ENCODE measurements at places on chromosomes 5 and 9. TPM values are rescaled to one million over a fixed set of nuclear protein-coding genes. Genes with fewer than 3 reads are reported as not detected.

UBE2B gene
- 126 TPM for total RNA-seq

SLC45A2 gene
- not detected for total RNA-seq

CATSPER3 gene
- total RNA-seq, result not detected

EGR1 gene
- total RNA-seq, result 56.0 TPM

PCDHA1 gene
- not detected for total RNA-seq

OTULINL gene
- total RNA-seq, result 26.9 TPM

MOB3B gene
- total RNA-seq, result 18.3 TPM

CBY3 gene
- total RNA-seq, result not detected

PPP1R26 gene
- total RNA-seq, result 26.5 TPM

GRIA1 gene
- 1.00 TPM for total RNA-seq

NTRK2 gene
- total RNA-seq, result 6.4 TPM

IQGAP2 gene
- total RNA-seq, result 46.8 TPM

NR2F1 gene
- total RNA-seq, result 6.2 TPM

DNA sequence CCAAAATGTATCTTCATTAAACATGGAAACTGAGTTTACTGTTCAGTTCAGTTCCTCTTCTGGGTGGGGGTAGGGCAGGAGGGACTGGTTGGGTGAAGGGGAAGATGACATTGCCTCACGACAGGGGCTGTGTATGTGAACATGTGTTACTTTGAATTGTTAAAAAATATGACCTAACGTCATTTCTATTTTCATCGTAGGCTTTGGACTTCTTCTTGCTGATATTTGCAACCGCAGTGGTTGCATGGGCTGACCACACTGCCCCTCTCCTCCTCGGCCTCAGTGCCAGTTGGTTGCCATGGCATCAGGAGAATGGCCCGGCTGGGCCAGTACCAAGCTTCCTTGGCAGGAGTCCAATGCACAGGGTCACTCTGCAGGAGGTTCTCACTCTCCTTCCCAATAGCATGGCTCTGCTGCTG lies 41.5 kb downstream of the HACD4 start:
- DNase-seq, result peak; percentile 20

GRCh38 chr9:108724652-108725051 lies 131.1 kb downstream of the ACTL7B start:
- no peak for DNase-seq

- no peak for DNase-seq
Observed at GRCh38 chr5:96279801-96280542, 153.1 kb downstream of the PCSK1 start.

DNA sequence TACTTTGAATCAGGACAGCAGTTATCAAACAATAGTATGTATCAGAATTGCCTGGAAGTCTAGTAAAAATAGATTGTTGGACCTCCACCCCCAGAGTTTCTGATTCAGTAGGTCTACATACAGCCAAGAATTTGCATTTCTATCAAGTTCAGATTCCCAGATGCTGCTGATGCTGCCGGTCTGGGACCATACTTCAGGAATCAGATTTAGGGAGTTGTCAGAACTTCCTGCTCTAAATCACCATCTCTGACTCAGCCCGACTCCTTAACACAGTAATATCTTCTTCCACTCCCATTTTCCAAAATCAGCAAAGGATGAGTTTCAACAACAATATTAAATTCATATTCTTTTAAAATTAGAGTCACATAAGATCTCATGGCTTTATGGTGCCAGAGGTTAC lies 227.2 kb upstream of the TMEM161B start:
- no peak for DNase-seq

GRCh38 chr5:114438471-114438870 lies 76.6 kb downstream of the KCNN2 start:
- DNase-seq, result no peak

DNA sequence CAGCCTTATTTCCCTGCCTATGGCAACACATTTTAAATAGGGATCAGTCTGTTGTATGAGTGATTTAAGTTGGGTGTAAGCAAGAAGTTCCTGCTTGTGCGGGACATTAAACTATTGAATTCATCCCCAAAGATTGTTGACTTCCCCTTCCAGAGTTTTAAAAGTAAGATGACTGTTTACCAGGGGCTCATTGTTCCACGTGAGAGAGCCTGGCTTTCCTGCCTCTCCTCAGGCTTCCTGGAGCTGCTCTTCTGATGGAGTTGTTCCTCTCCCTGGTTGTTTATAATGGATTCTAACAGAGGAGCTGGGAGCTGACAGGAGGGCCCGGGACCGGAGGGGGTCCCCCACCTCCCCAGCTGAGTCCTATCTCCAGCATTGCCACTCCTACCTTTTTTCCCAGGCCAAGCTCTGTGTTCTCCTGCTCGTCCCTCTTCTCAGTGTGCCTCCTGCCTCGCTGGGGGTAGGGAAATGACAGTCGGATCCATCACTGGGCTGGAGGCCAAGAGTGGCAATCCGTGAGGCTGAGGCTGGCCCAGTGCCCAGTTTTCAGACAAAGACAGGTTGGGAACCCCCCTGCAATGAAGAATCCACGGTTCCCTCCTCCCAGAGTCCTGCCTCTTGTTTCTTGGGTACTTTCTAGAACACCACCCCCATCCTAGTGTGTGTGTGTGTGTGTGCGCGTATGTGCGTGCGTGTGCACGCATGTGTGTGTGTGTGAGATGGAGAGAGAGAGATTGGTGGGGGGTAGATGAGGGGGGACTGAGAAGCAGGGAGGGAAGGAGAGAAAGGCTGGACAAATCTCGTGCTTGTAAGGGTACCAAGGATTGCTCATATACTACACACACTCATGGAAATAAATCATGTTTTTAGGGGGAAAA lies 123.7 kb upstream of the NFIB start:
- no peak for DNase-seq

DNA sequence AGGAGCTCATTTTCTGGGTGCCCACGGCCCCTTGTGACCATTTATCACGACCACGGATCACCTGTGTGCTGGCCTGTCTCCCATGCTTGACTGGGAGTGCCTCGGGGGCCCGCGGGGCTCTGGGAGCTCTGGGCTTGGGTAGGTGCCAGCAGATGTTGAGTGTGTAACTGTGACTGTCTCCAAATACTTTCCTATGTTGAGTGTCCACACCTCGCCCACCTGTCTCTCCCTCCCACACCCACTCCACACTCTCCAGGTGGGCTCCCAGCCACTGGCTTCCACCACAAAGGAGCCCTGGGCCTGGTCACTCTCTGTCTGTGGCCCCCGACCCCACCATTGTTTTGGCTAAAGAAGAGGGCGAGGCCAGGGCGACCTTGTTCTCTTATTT lies 196.4 kb downstream of the CDK5RAP2 start:
- DNase-seq, result no peak

DNA sequence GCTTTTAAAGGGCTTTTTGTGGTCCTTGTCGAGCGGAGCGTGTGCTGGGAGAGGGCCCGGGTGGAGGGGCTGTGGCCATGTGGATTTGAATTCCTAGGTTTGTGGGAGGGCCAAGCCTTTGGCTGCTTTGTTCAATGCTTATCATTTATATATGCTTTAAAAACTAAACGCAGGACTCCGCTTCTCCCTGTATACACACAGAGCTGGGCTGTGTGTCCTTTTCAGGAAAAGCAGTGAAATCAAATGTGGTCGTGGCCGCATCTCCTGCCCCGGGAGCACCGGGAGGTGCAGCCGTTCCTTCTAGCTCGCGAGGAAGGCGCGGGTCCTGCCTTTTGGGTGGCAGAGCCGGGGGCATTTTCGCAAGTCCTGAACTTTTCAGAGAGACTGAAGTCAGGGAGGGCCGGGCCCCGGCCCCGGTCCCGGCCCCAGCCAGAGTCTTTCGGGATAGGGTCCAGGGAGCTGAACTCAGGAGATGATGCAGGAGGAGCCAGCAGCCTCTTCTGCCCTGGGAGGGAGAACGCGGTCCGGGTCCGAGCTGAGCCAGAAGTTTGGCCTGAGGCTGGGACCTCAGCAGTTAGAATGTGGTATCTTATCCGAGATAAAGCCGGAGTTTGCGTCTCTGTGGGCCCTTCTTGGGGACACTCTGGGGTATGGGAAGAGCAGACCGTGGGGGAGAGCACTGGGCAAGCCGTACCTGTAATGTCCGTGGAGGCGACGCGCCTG lies 158.8 kb downstream of the C9orf152 start:
- DNase-seq, result no peak

DNA sequence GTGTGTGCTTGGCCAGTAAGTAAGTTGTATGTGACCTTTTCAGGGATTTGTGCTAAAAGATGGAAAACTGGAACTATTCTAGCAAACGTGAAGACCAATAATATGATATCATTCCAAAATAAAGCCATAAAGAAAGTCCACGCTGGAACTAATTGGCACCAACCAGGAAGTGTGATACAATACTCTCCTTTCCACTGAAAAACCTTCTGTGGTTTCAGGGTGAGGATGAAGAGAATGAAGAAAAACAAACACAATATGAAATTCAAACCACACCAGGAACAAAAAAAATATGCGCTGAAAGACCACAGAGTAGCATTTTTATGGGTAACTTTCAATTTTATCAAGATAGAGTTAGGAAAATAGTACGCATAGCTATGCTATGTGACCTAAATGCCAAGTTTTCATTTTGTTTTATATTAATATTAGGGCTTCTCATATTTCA lies 105.8 kb downstream of the EFNA5 start:
- no peak for DNase-seq

DNA sequence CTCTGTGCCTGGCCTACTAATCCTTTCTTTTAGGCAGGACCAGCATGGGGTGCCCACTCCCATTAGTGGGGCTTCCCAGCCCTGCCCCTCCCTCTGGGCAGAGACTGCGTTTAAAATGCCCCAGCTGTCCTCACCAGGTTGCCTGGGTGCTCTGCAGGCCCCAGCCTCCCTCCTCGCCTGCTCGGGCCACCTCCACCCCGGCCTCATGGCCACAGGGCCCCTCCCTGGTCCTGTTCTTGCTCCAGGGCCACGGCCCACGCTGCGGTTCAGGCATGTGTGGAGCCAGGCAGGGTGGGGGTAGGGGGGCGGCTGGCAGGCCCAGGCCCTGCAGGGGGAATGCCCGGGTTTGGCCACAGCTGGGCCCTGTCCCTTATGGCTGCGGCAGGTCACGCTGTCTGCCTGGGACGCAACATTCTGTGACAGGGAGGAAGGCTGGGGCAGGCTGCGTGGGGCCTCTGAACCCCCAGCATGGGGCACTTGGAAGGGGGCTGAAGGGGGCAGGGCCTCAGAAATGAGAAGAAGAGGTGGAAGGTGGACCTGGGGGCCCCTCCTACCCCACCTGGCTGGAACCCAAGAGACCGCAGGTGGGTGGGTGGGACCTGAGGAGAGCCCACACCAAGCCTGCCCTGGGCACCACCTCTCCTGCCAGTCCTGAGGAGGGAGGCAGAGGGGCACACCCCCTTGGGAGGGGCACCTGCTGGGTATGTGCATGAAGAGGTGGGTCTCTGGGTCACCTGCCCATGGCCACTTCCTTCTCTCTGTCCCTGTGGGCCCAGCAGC lies at the start of gene LCN12:
Gene LCN12, plus strand, starts transcription at position 733 of the 780 bp plus-strand sequence. CDS start 55 bp downstream, outside the sequence.
- no peak for DNase-seq

DNA sequence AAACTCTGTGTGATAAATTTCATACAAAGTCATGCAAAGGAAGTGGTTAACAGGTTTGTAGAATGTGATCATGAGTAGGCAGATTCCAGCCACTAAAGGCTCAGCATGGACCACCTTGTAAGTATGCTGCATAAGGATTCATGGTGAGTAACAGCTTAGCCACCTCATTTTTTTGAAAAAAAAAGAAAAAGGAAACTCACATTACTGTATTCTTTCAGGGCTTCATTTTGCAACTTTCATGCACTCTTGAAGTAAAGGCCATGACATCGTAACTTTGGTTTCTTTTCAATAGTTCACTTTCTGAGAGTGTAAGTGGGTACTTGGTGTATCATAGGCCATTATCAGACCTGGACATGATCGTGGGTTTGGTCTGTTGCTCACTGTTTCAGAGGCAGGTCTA lies 175.1 kb downstream of the PCSK1 start:
- DNase-seq, result no peak

GRCh38 chr5:92687821-92688722 lies 892.9 kb downstream of the NR2F1-AS1 start:
- no peak for DNase-seq

- no peak for DNase-seq
Observed at GRCh38 chr5:113117543-113118115, 141.0 kb downstream of the DCP2 start.

DNA sequence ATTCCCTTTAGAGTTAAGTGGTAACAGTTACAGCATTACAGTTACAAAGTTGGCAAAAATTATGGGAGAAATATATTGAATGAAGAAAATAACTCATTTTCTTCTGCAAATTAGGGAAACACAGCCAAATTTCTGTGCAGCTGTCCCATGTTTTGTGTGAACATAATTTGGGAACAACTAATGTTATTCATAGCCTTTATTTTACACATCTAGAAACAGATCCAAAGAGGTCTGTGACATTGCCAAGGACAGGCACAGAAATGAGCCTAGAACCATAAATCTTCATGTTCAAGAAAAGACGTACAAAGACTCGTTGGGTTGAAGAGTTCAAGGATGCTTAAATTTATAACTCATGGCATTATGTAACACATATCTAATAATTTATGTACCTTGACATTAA lies 114.1 kb upstream of the TXNDC8 start:
- DNase-seq, result no peak

DNA sequence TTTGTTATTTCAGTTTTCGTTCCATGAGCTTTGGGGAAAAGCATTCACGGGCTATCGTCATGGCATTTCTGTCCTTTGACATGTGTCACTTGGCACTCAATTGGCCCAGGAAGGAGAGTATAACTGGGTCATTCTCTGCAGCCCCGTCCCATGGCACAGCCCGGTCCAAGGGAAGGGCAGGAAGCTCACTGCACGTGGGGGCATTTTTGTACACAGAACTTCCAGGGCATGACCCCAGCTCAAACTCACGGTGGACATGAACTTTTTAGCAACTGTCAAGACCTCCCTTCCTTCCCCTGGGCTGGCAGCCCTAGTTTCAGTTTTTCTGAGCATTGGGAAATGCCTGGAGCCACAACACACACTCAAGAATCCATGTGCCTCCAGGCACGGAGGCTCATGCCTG lies 161.6 kb upstream of the PANK3 start:
- no peak for DNase-seq

GRCh38 chr9:14941501-14942405 lies 31.5 kb upstream of the FREM1 start:
- no peak for DNase-seq

GRCh38 chr9:82681809-82682208 lies 381.1 kb downstream of the RASEF start:
- no peak for DNase-seq

DNA sequence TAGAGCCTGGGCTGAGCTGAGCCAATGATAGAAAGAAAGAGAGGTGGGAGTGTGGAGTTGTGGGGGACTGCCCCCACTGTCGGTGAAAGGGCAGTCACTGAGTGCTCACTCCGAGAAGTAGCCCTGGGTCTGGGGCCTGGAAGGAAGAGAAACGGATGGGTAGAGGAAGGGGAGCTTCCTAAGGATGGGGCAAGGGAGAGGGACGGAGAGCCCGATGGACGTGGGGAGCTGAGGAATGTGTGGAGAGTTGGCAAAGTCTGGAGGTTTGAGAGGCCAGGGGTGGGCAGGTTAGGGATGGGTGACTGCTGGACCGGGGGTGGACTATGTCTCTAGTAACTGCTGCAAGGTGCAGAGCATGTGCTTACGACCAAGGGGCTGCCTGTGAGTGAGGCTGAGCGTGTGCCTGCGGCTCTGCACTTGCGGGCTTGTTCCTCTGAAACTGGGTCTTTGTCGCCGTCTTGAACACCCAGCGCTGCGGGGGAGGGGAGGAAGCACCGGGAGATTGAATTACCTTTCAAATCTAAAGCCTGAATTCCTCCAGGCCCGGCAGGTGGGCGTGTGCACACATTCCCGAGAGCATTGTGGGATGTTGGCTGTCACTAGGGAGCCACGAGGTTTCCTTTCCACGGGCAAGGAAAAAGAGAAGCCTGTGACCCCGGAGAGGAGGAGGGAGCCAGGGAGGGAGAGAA lies 76.4 kb upstream of the ARAP3 start:
- no peak for DNase-seq

- no peak for DNase-seq
Observed at GRCh38 chr5:135745897-135746500, 88.5 kb upstream of the SLC25A48 start.
